Posterior vena cava (tissue), 2 donors: ENCODE measurements at places on chromosomes 12 and 14. TPM values are rescaled to one million over a fixed set of nuclear protein-coding genes. Genes with fewer than 3 reads are reported as not detected.

The DTX1 gene
- 4.5 TPM for total RNA-seq

The P2RX2 gene
- total RNA-seq = not detected

The BTBD6 gene
- total RNA-seq = 42.4 TPM

The RBMS2 gene
- total RNA-seq = 60.5 TPM

The NELL2 gene
- total RNA-seq = 0.52 TPM

The FAM90A1 gene
- total RNA-seq = 0.23 TPM

The RPL10L gene
- not detected for total RNA-seq

The ASPG gene
- 3.2 TPM for total RNA-seq

The CFAP54 gene
- total RNA-seq = 1.2 TPM
